Right renal cortex interstitium (tissue), 3 donors: ENCODE measurements at places on chromosomes 13 and 19. TPM values are rescaled to one million over a fixed set of nuclear protein-coding genes. Genes with fewer than 3 reads are reported as not detected.

DNA sequence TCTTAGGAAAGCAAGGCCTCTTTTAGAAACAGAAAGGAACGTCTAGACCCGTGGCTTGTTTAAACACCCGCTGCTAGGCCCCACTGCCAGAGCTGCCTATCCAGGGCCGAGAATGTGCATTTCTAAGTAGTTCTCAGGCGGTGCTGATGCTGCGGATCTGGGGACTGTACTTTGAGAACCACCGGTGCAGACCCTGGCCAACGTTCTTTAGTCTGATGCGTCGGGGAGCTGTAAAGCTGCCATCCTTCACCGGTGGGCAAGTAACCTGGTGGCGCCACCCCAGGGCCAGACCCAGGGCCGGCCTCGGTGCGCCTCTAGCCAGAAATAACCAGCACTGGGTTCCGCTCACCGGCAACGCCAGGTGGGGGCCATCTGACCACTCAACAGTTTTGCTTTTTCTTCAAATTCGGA, 47.1 kb downstream of the TGDS start:
- DNase-seq = peak; percentile 51

DNA sequence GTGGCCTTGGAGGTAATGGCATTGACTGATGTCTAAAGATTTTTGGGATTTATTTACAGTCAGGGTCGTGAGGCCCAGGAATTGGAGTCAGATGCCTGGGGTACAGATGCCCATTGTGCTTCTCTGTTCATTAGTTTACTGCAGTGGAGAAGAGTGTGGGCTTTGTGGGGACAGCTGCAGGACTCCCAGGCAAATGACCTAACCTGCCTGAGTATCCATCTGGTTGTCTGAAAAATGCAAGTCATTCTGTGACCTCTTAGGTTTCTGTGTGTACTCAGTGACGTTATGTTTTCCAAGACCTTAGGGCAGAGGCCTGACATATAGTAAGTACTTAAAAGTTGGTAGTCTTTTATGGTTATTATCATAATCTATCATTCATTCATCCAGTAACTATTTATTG, 60.5 kb downstream of the SPATA13 start:
- DNase-seq = no peak

- DNase-seq = no peak
Observed at GRCh38 chr19:46787040-46787330, 1.4 kb downstream of the SLC1A5 start.

GRCh38 chr13:23086968-23087623, 93.7 kb upstream of the SGCG start:
- no peak for DNase-seq

- DNase-seq = no peak
Observed at GRCh38 chr19:41480336-41480735, 37.4 kb downstream of the ERICH4 start.

GRCh38 chr13:64718116-64718515, 2512.0 kb downstream of the PCDH9 start:
- DNase-seq = no peak

The SIGLEC12 gene
- polyA plus RNA-seq = not detected
